ENCODE measurements at places on chromosomes 5 and 9.

DNA sequence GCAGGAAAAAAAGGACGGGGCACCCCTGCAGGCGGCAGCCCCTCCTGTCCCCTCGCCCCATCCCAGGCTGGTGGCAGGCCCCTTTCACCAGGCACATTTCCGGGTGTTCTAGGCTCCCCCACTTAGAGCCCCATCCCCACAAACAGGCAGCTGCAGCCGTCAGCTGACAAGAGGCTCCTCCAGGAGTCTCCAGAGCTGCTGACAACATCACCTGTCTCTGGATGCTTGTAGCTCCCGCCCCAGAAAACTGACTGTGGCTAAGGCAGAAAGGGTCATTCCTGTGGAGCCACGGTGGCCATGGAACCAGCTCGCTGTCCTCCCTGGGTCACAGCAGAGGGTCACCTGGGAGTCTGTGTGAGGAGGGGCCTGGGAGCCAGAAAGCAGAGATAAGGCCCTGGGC, 50.9 kb downstream of the HMCN2 start:
- no peak for DNase-seq

- DNase-seq: no peak
Observed at GRCh38 chr9:136621734-136622093, 41.0 kb upstream of the EGFL7 start.

DNA sequence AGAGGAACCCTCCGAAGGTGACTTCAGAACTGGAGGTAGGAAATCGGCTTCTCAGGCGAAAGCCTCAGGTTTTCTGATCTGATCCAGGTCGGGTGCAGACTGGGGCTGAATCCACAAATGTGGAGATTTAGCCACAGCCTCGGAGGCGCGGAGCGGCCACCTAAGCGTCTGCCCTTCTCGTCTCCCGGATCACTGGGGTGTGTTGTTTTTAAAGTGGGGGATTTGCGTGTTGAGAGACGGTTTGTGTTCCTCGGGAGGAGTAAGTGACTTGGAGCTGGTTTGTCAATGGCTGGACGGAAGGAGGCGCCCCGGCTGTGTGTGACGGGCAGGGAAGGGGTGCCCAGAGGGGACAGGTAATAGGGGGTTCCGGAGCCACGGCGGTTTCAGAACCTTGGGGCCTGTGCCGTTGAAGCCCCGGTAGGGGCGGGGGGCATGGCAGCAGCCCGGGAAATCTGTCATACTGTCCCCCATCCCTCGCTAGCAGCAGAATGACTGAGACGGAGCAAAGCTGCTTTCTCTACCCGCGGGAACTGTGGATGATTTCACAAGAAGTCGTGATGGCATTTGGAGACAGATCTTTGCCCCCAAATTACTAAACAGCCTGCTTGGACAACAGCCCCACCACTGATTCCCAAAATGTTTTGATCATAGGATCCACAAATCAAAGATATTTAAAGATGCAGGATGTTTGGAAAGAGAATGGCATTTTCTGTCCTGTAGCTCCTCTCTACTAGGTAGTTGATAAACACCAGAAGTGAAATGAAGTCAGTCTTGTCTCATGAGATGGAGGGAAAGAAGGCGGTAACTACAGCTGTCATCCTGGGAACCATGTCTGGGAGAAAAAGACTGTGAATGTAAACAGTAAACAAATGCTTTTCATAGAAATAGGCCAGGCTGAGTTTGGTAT, 216.5 kb downstream of the PDZD2 start:
- DNase-seq: no peak

DNA sequence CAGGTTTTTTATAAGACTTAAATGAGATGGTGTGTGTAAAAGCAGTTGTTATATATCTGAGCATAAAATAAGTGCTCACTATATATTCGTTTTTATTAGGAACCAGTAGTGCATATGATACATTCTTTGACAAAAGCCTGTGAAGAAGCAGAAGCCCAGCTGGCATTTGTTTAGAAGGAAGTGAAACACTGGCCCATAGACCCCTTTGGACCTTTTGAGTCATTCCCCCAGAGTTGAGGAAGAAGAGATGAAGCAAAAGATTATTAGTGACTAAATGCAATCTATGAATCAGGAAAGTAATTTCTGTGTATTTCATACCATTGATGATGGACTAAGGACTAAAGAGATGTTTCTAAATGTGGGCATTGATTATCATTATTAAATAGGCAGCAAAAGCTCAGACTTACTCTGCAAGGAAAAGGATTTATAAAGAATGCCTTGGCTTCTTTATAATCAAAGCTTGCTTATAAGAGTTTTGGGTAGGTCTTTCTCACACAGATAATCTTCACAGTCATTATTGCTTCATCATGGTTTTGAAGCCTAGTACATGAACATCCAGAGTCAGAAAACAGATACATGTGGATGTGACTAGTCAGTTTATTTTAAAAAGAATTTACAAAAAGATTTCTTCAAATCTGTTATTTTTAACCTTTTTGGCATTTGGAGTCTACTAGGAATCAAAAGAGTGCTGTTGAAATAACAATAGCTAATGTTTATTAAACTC, 16.9 kb upstream of the FER start:
- no peak for DNase-seq

- no peak for DNase-seq
Observed at GRCh38 chr5:156588306-156588705, 261.3 kb downstream of the SGCD start.

DNA sequence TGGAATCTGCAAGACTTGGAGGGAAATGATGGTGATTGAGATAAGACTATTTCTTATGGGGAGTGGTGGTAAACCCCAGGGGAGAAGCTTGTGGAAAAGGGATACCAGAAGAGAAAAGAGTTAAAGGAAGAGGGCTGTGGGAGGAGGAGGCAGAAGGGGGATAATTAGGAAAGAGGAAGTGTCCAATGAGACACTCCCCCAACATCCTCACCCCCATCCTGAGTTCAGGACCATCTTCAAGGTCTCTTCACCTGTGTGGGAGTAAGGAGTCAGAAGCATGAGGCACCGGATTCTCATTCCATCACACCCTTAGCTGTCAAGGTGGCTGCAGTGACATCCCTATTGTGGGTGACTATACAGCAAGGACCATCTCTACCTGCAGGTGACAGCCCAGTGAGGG, 106.6 kb upstream of the POC5 start:
- no peak for DNase-seq

GRCh38 chr9:121955649-121956048, 137.5 kb downstream of the TTLL11 start:
- no peak for DNase-seq

- DNase-seq: no peak
Observed at GRCh38 chr9:6068983-6069382, 53.6 kb upstream of the RANBP6 start.

GRCh38 chr5:135223404-135223803, 175.6 kb downstream of the MACROH2A1 start:
- no peak for DNase-seq

DNA sequence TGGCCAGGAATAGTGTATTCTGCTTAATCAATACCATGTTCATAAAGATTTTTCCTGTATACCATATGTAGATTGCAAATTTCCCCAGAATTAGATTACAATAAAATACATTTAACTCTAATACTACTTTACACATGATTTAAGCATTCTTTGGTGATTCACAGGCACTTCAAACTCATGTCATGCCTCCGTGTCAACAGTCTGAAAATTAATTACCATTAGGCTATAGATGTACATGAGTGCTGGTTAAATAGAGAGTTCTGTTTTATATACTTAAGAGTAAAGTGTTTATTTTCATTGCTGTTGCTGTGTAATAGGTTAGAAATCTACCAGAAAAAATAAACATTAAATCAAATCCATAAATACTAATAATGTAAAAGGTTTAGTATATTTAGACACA, 159.8 kb downstream of the ZSWIM6 start:
- no peak for DNase-seq

DNA sequence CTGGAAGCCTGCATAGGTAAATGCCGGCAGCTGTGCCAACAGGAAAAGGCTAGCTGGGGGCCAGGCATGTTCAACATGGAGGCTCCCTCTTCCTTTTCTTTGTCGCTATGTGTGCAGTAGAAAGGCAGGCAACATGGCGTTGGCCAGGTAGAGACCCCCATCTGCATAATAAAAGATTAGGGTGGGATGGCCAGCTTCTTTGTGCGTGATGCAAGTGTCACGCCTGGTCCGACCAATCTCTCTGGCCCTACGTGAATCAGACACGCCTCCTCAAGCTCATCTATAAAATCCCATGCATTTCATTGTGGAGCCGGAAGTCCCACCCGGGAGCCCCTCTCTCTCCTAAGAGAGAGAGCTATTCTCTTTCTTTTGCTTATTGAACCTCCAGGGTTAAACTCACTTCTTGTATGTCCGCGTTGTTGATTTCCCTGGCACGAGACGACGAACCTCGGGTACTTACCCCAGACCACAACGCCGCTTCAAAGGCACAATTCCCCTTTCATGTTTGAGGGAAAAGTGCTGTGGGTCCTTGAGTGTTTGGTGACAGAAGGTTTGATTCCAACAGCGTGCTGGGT, 25.0 kb upstream of the C5orf47 start:
- no peak for DNase-seq

DNA sequence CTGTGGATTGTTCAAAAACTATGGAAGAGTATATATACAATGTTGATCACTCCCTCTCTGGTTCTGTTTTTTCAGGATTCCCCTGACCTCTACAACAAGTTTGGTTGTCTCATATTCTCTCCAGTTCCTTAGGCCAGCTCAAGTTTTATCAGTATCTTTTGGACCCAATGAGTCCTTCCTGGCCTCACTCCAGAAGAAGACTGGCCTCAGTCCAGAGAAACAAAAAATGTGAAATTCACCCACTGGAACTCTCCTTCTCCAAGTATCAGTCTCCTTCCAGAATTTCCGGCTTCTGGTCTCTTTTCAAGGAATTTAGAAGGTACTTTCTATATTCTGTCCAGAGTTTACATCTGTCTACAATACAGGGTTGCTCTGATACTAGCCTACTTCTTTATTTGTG, 537.8 kb upstream of the FTMT start:
- no peak for DNase-seq

DNA sequence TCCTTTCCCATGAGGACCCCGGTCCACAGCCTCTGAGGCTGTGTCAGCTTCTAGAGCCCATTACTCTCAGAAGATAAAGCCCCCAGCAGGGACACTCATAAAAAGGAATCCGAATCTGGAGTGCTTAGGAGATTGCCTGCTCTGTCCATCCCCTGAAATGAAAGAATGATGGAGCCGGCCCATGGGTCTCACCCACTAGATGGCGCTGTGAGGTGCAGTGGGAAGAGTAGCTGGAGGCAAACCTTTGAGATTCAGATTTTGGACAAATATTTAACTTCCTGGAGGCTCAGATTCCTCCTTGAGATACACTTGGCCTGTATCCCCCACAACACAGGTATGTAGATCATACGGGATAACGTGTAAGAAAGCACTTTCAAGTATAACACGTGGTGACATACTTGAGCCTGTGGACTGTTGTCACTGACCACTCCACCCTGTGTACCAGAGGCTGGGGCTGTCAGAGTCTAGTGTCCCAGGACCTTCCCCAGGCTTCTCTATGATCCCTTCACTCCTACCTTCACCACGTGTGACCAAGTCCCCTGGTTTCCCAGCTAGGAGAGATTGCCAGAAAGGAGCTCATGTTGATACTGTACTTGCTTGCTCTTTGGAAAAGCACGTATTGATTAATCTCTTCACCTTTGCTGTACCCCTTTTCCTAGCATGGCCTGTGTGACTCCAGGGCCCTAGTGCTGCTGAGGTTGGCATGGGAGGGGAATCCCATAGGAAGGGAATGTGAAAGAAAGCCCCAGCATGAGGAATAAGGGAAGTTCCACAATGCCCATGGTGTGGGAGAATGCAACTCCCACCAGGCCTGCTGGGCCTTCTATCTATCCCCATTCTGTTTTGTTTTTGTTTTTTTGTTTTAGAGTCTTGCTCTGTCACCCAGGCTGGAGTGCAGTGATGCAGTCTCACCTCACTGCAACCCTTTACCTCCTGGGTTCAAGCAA, 32.1 kb downstream of the TRMO start:
- peak; percentile 51 for DNase-seq

- DNase-seq: no peak
Observed at GRCh38 chr9:124394596-124394995, 20.6 kb downstream of the PSMB7 start.

DNA sequence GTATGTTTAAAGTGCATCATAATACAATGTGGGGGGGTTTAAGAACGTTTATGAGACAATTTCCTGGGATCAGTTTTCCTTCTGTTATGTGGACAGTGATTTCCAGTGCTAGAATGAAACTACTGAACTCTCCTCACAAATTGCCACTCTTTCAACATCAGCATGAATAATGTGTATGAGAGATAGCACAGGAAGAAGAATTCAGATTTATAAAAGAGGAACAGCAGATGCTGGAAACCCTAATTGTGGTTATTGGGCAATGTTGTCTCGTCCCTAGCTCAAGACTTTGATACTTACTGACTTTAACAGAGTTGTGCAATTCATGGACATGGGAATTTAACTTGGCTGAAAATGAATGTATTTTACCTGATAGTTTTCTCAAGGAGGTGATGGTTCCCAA, 410.8 kb upstream of the MEF2C start:
- no peak for DNase-seq
